AG08395 (cell line): ENCODE measurements at places on chromosomes 16 and 17.
A peak's percentile ranks its signal among the peaks of the same experiment; 100 is the strongest.

GRCh38 chr17:1126801-1127550 lies 52.8 kb downstream of the ABR start:
- no peak for DNase-seq

- DNase-seq: no peak
Measured at GRCh38 chr16:48881272-48881671, 271.3 kb upstream of the N4BP1 start.

DNA sequence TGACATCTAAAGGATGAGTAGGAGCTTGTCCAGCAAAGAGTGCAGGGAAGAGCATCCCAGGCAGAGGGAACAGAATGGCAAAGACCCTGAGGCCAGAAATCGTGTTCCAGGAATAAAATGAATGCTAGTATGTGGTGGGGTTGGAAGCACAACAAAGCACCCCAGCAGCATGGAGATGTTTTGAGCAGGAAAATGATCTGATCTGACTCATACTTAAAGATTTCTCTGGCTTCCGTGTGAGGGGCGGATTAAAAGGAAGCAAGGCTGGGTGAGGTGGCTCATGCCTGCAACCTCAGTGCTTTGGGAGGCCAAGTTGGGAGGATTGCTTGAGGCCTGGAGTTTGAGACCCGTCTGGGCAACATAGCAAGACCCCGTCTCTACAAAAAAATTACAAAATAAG lies 2.3 kb downstream of the SLC5A11 start:
- peak; percentile 52 for DNase-seq

- peak; percentile 39 for DNase-seq
Measured at GRCh38 chr17:31156326-31156725, 61.5 kb downstream of the NF1 start.

GRCh38 chr16:85222155-85222863 lies 110.0 kb upstream of the CIBAR2 start:
- DNase-seq: no peak
